ENCODE measurements at places on chromosomes 2 and 18. TPM values are rescaled to one million over a fixed set of nuclear protein-coding genes. Genes with fewer than 3 reads are reported as not detected.

- DNase-seq = no peak
Measured at GRCh38 chr18:26487437-26487836, 60.9 kb downstream of the KCTD1 start.

DNA sequence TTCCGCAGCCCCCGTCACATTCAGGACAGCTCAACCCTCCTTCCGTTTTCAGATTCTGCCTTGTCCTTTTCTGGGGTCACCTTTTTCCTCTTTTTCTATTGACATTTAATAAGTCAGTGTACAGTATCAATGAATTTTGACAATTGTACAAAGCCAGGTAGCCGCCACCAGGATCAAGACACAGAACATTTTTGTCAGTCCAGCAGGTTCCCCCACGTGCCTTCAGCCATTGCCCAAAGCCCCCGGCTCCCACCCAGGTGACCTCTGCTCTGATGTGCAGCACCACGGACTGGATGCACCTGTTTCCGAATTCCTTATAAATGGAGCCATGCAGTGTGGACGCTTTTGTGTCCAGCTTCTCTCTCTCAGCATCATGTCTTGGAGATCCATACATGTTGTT, 30.0 kb downstream of the CROCC2 start:
- DNase-seq = no peak

DNA sequence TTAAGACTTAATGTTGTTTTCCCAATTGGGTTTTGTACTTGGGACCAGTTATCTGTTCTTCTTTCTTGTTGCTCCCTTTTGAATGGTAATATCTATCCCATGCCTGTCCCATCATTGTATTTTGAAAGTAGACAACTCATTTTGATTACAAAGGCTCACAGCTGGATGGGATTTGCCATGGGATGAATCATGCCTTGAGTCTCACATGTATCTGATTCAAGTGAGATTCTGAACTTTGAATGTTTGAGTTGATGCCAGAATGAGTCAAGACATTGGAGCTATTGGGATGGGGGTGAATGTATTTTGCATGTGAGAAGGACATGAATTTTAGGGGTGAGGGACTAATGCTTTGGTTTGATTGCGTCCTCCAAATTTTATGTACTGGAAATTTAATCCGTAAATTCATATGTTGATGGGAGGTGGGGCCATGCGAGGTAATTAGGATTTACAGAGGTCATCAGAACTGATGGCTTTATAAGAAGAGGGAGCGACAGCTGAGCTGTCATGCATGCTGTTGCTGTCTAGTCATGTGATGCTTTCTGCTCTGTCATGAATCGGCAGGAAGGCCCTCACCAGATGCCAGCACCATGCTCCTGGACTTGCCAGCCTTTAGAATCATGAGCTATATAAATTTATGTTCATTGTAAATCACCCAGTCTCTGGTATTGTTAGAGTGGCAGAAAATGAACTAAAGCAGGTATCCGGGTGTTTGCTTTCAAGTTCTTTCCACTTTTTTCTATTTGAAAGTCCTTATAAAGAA, 741.3 kb upstream of the RAB6C start:
- no peak for DNase-seq

DNA sequence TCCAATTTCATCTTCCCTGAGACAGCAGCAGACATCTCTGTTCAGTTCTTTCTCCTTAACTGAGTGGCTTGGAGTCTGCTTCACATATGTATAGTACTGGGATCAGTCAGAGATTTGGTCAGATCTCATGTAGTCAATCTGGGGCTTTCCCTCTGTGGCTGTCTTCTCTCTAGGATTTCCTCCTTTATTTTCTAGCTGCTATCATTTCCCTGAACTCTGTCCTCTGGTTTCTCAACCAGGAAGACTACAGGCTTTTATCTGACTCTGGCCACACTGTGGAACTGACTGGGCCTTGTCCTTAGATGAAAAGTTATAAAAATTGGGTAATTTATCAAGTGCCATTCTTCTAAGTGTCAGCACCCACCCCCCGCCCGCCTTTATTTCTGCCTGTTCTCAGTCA, 121.0 kb downstream of the RAPGEF4 start:
- no peak for DNase-seq

The CFAP210 gene
- total RNA-seq = not detected
